Colonic mucosa (tissue), 4 donors: ENCODE measurements at places on chromosomes 16 and 17.

GRCh38 chr16:17204206-17204605, 266.6 kb downstream of the XYLT1 start:
- no peak for DNase-seq
- H3K27me3 ChIP-seq: no peaks in the 10 kb centered on the region
- H3K4me1 ChIP-seq: no peaks in the 10 kb centered on the region
- no peak overlapping the region for H3K4me3 ChIP-seq

DNA sequence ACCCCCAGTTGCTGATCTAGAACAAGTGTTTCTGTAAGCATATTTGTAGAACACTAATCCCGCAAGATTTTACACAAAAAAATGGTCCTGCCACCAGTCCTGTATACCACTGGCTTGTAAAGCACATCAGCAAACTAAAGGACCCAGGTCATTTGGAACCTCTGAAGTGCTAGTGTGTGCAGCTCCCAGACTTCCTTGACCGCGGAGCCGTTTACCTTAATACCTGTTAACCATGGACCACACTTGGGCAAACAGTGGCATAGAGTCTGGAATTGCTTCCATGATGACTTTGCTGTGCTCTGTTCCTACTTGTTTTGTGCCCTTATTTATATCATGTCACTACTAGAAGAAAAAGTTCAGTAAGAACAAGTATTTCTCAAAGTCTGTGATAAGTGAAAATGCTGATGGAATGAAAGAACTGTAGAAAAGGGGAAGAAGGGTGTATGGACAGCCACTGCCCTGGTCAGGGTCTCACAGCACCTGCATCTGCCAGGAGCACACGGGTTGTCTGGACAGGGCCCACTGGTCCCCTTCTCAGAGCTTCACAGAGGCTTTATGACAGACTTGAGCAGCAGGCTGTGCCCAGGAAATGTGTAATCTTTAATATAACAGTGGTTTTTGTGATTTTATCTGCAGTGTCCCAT, 29.3 kb downstream of the ALDH3A2 start:
- no peak overlapping the region for H3K4me3 ChIP-seq
- no peak overlapping the region for H3K27ac ChIP-seq
- DNase-seq: no peak
- H3K4me1 ChIP-seq: no peaks in the 10 kb centered on the region

- H3K4me3 ChIP-seq: no peak overlapping the region
- no peak overlapping the region for H3K27ac ChIP-seq
- no peaks in the 10 kb centered on the region for H3K27me3 ChIP-seq
- H3K36me3 ChIP-seq: no peaks in the 10 kb centered on the region
- DNase-seq: no peak
Observed at GRCh38 chr16:49354101-49354500, 19.5 kb upstream of the C16orf78 start.

GRCh38 chr16:83266848-83267553, 540.8 kb upstream of the HSBP1 start:
- no peaks in the 10 kb centered on the region for H3K4me1 ChIP-seq
- no peaks in the 10 kb centered on the region for H3K36me3 ChIP-seq
- H3K4me3 ChIP-seq: no peak overlapping the region

DNA sequence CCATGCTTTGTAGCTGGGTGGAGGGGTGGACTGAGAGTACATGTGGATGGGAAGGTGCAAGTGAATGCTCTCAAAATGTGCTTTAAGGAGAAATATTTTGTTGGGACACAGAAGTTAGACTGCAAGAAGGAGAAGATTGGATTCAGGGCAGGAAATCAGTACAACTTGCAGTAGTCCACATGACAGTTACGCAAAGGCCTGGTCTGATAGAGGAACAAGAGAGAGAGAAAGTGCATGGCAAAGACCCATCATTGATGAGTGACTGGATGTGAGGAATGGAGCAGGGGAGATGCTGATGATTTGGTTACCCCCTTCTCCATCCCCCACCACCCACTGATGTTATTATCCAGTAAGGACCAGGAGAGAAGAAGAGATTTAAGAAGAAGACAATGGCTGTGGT, 472.8 kb downstream of the MAF start:
- no peaks in the 10 kb centered on the region for H3K4me1 ChIP-seq
- no peak for DNase-seq
- no peaks in the 10 kb centered on the region for H3K36me3 ChIP-seq
- no peak overlapping the region for H3K4me3 ChIP-seq
- no peaks in the 10 kb centered on the region for H3K27me3 ChIP-seq

GRCh38 chr16:383326-384051, 1.7 kb upstream of the PGAP6 start:
- H3K27ac ChIP-seq: peak overlapping the region; percentile 85
- peak; percentile 82 for DNase-seq
- H3K36me3 ChIP-seq: no peaks in the 10 kb centered on the region
- peak overlapping the region; percentile 95 for H3K4me3 ChIP-seq

GRCh38 chr17:60594734-60595133, 5.3 kb upstream of the PPM1D start:
- no peaks in the 10 kb centered on the region for H3K36me3 ChIP-seq
- no peaks in the 10 kb centered on the region for H3K4me1 ChIP-seq
- no peak for DNase-seq
- H3K27me3 ChIP-seq: no peaks in the 10 kb centered on the region

GRCh38 chr16:1560866-1561265, 27.4 kb downstream of the TMEM204 start:
- no peaks in the 10 kb centered on the region for H3K27me3 ChIP-seq
- no peak overlapping the region for H3K27ac ChIP-seq
- H3K4me3 ChIP-seq: no peak overlapping the region
- peaks cover 4% of the 10 kb centered on the region for H3K36me3 ChIP-seq

DNA sequence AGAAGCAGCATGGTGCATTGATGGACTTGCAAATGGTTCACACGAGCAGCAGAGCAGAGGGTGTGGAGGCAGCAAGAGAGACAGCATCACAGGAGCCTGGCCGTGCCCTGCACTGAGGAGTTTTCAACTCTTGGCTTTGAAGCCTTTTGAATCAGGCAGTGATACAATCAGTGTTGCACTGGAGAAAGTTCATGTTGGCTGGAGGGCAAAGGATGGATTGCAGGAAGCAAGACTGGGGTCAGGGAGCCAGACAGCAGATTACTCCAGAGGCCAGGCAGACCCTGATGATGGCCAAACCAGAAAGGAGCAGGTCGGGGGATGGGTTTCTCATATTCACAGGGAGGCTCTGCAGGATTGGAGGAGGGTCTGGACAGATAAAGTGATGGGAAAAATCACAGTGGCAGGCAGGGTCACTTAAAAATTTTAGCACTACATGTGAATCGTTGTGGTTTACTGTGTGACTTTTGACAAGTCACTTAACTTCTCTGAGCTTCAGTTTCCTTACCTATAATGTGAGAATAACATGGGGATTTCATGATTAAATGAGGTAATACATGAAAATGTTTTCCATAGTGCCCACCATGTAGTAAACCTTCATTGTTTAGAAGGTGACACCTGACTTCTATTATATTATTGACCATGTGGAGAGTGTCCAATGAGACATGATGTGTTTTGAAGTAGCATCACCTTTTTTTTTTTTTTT, 125.3 kb downstream of the SALL1 start:
- no peaks in the 10 kb centered on the region for H3K4me1 ChIP-seq
- H3K36me3 ChIP-seq: no peaks in the 10 kb centered on the region
- no peak overlapping the region for H3K4me3 ChIP-seq
- no peak for DNase-seq
- no peaks in the 10 kb centered on the region for H3K27me3 ChIP-seq

DNA sequence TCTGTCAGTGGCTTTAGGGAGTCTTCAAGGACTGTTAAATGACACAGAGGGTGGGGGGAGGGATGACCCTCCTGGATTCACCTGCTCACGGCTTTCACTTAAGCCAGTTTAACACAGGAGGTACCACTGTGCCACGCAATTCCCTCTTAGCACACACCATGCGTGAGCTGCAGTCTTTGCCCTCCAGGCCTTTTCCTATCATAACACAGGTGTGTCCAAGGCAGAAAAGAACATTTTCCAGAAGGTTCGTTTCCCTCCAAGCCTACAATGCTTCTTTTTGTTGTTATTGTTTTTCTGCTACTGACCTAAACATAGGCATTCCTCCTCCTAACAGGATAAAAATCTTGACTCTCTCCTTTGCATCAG, 1.1 kb downstream of the ZFHX3 start:
- H3K4me3 ChIP-seq: no peak overlapping the region
- H3K27me3 ChIP-seq: no peaks in the 10 kb centered on the region
- peaks cover 4% of the 10 kb centered on the region for H3K4me1 ChIP-seq

GRCh38 chr16:89395150-89396142, 94.9 kb downstream of the ANKRD11 start:
- peaks cover 6% of the 10 kb centered on the region for H3K4me1 ChIP-seq
- peak; percentile 78 for DNase-seq
- no peaks in the 10 kb centered on the region for H3K36me3 ChIP-seq
- no peak overlapping the region for H3K4me3 ChIP-seq
- no peaks in the 10 kb centered on the region for H3K27me3 ChIP-seq

- peak; percentile 68 for DNase-seq
- no peaks in the 10 kb centered on the region for H3K36me3 ChIP-seq
- H3K4me3 ChIP-seq: peak overlapping the region; percentile 84
- H3K27me3 ChIP-seq: no peaks in the 10 kb centered on the region
Observed at GRCh38 chr16:3879887-3880564, 487 bp downstream of the CREBBP start.

DNA sequence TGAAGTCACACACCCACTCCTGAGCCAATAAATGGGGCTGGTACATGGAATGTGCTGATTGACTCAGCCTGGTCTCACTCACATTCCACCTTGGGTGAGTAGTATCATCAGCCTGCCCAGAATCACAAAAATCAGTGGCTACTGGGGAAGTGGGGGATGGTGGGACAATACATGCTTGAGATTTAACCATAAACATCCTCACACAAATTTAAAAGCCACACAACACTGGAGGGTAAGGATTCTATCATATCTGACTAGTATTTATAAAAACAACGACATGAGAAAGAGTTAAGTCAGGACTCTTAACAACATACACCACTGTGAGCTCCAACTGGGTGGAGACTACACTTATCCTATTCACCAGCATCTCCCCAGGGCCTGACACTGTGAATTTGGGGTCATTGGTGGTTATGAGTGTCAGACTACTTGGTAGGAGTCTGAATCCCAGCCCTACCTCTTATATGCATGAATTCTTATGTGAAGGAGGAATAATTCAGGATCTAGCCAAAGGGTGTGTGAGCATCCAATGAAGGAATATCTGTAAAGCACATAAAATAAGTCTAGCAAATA, 26.0 kb upstream of the IRX6 start:
- no peak overlapping the region for H3K4me3 ChIP-seq
- H3K27ac ChIP-seq: no peak overlapping the region
- H3K4me1 ChIP-seq: no peaks in the 10 kb centered on the region
- no peak for DNase-seq

DNA sequence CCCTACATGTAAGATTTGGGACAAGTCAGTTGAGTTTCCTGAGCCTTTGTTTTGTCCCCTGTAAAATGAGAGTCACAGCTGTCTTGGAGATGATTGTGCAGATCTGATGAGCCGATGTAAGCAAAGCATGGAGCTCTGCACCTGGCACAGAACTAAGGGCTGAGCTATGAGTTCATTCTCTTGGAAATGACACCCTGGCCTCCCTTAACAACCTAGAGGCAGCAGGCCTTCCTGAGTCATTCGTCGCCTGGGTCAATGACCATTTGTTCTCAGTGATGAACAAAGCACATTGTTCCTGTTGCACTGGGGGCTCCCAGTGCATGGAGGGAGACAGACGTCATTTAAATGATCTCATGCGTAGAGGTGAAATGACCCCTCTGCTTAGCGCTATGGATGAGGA, 62.8 kb upstream of the GCSH start:
- H3K27ac ChIP-seq: no peak overlapping the region
- H3K36me3 ChIP-seq: no peaks in the 10 kb centered on the region
- DNase-seq: no peak
- no peak overlapping the region for H3K4me3 ChIP-seq

- no peaks in the 10 kb centered on the region for H3K36me3 ChIP-seq
- peaks cover 13% of the 10 kb centered on the region for H3K4me1 ChIP-seq
- no peaks in the 10 kb centered on the region for H3K27me3 ChIP-seq
- DNase-seq: no peak
- no peak overlapping the region for H3K4me3 ChIP-seq
Observed at GRCh38 chr17:82545071-82545462, 25.5 kb downstream of the FOXK2 start.

DNA sequence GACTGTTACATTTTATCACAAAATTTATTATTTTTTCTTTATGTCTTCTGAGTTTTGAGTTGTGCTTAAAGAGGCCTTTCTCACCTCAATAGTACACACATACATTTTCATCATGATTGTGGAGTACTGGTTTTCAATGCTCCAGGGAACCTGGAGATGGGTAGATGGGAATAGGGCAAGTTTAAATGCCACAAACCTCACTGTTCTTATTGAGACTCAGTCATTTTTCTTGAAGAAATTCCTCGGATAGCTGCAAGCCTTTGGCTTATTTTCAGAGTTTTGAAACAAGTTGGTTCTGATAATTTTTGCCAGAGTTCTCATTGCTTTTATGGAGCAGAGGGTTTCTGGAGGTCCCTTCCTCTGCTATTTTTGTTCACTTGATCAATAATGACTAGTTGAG, 34.9 kb downstream of the EFCAB13 start:
- H3K36me3 ChIP-seq: no peaks in the 10 kb centered on the region
- H3K4me1 ChIP-seq: no peaks in the 10 kb centered on the region
- no peak for DNase-seq
- H3K4me3 ChIP-seq: no peak overlapping the region
- no peaks in the 10 kb centered on the region for H3K27me3 ChIP-seq
- no peak overlapping the region for H3K27ac ChIP-seq

DNA sequence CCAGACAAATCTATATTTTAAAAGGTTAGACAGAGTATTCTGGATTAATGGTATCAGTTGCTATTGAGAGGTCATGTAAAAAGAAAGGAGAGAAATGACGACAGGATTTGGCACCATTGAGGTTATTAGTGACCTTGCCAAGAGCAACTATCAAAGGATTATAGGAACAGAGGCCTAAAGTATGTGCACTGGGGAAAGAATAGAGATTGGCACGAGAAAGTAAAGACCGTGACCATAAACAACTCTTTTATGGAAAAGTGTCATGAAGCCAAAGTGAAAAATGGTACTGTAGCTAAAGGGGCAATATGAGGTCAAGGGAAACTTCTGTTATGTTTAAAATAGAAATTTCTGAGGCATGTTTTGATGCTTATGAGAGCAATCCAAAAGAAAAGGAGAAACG, 115.2 kb upstream of the KIF2B start:
- H3K27ac ChIP-seq: no peak overlapping the region
- H3K4me1 ChIP-seq: no peaks in the 10 kb centered on the region
- H3K36me3 ChIP-seq: no peaks in the 10 kb centered on the region
- H3K27me3 ChIP-seq: no peaks in the 10 kb centered on the region
- H3K4me3 ChIP-seq: no peak overlapping the region
- no peak for DNase-seq
